Activated CD8-positive, alpha-beta memory T cell treated with anti-CD3 and anti-CD28 coated beads for 1 hour (primary cell): ENCODE measurements at places on chromosomes 4 and X.

DNA sequence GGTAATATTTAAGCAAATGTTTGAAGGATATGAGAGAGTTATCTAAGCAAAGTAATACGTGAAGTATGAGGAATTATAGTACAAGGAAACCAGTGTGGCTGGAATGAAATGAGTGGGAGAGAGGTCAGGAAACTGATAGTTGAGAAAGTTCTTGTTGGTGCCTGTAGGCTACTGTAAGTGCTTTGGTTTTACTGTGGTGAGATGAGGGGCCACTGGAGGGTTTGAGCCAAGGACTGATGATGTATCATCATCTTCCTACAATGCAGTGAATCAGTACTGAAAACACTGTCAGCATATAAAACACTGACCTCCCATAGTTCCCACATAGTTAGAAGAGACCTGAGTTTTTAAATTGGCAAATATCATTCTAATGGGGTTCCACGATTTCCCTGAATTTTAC lies 367.5 kb upstream of the CTSO start:
- no peak for DNase-seq

- no peak for DNase-seq
Measured at GRCh38 chr4:37138789-37139188, 105.8 kb upstream of the NWD2 start.

- no peak for DNase-seq
Measured at GRCh38 chr4:155593793-155594192, 72.9 kb upstream of the GUCY1A1 start.

- DNase-seq, result no peak
Measured at GRCh38 chr4:48212165-48212564, 57.5 kb downstream of the TEC start.

- DNase-seq, result no peak
Measured at GRCh38 chr4:148812101-148812500, 369.9 kb upstream of the NR3C2 start.

GRCh38 chr4:2069161-2069971 lies 10.2 kb downstream of the NAT8L start:
- DNase-seq, result no peak

- no peak for DNase-seq
Measured at GRCh38 chr4:1651609-1652008, 32.5 kb downstream of the FAM53A start.

DNA sequence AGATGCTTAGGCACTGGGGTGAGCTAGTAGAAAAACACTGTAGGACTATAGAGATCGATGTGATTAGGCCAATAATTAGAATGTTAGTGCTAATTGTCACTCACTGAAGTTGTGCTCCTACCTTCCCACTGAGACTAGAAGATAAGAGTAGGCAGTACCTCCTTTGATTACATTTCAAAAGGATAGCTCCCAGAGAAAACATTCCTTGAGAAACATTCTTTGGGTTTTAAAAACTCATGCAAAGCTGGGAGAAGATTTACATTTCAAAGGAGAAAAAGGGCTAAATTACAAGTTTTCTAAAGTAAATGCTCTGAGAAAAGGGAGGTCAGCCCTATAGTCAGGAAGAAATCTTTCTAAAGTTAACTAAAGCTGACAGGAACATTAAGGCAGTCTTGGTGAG lies 860.3 kb upstream of the NDST4 start:
- DNase-seq, result no peak

DNA sequence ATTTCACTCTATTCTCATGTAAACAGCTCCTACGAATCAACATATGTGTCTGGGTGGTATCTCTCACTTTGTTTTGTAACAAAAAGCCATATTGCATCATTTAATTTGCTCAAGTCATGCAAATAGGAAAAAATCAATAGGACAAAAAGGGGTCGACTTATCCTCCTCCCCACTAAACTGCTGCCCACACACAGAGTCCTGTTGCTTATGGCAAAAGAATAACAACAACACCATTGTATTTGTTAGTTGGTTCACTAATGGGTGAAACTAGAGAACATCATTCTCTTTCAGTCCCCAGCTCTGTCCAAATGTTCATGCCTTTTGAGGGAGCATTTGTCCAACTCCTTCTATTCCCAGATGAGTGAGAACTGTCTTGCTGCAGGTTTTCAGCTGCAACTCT lies 2.1 kb downstream of the HHIP start:
- DNase-seq, result no peak

DNA sequence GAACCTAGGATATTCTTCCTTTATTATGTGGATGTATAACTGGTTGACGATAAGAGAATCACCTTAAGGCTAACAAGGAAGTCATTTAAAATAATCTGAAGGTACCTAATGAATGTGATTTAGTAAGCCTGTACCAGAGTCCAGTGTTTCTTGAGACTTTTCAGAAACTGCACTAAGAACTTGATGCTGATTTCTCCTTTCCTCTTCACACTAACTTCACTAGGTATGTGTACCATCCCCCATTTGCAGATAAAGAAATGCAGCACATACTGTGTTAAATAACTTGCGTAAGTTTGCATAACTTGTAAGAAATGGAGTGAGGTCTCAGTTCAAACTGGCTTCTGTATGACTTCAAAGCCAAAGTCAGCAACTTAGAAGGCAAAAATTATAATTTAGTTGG lies 63.3 kb downstream of the ELOVL6 start:
- no peak for DNase-seq

GRCh38 chrX:96682516-96682915 lies 2.1 kb upstream of the DIAPH2 start:
- no peak for DNase-seq

- DNase-seq, result no peak
Measured at GRCh38 chr4:14241574-14241973, 614.0 kb upstream of the BOD1L1 start.

DNA sequence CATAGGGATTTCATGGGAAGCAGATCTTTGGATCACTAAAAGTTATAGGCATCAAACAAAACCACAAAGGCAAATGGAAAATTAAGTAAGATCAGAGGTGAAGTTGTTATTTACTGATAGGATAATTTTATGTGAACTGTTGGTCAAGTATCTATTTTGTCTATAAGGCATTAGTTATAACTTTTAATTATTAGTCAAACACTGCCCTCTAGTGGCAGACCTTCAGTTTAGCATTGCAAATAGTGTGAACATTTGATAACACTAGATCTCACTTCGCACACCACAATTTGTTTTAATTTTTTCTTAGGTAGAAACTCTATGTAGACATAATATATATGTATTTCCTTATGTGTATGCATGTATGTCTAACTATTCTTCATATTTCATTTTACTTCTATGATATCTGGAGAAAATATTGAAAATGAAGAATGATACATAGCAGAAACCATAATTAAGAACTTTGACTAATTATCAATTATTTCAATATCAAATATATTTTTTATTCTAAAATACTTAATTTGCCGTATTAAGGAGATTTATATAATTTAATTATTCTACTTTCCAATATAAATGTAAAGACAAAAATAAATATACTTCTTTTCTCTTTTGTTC lies 214.5 kb upstream of the TACR3 start:
- DNase-seq, result no peak

DNA sequence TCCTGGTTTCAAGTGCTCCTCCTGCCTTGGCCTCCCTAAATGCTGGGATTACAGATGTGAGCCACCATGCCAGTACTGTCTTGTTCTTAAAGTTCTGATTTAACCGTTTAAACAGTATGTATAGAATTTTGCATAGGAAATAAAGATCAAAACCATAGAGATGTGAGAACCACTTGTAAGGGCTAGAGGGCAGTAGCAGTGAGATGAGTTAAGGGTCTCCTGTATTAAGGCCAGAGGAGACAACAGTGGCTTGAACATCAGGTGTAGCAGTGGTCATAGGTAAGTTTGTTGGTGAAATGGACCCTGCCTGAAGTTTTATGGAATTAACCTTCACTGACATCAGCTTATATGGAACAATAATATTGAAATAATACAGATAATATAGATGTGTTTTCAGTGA lies 155.7 kb downstream of the SLC4A4 start:
- DNase-seq, result no peak

GRCh38 chr4:145207934-145208333 lies 27.5 kb upstream of the OTUD4 start:
- no peak for DNase-seq

- no peak for DNase-seq
Measured at GRCh38 chrX:64571011-64571410, 175.8 kb upstream of the MTMR8 start.

GRCh38 chrX:9522378-9523155 lies 57.7 kb downstream of the TBL1X start:
- DNase-seq, result no peak

DNA sequence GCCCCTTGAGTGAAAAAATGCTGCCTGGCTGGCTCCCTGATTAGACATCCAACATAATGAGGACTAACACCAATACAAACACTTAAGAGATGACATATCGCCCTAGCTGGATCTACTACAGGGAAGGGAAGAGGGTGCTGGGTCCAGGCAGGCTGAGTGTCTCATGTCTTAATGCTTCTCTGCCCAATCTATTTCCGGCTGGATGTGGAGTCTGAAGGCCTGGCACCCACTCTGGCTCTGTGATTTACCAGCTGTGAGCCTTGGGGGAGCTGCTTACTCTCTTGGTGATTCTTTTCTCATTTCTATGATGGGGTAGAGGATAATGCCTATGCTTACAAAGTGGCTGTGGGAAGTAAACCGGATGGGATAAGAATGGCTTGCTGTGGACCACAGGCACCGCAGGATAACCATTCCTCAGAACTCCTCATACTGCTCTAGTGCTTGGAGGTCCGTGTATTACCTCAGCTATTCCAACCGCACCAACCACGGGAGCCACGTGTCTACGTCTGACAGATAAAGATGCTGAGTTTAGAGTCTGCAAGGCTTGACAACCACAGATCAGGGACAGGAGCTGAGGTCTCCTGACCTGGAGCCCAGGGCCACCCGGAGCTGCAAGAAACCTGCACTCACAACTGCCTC lies 161.7 kb downstream of the AFAP1 start:
- DNase-seq, result no peak

- DNase-seq, result no peak
Measured at GRCh38 chr4:55407119-55407518, 11.4 kb downstream of the TMEM165 start.

- DNase-seq, result no peak
Measured at GRCh38 chrX:136182414-136182813, 35.1 kb downstream of the FHL1 start.

- no peak for DNase-seq
Measured at GRCh38 chrX:53422861-53423306, at the start of gene RIBC1. Gene RIBC1, plus strand, starts transcription at chrX:53422873. Its CDS starts 3,404 bp downstream, at chrX:53426277.

- DNase-seq, result no peak
Measured at GRCh38 chr4:176611951-176612350, 180.8 kb downstream of the VEGFC start.

DNA sequence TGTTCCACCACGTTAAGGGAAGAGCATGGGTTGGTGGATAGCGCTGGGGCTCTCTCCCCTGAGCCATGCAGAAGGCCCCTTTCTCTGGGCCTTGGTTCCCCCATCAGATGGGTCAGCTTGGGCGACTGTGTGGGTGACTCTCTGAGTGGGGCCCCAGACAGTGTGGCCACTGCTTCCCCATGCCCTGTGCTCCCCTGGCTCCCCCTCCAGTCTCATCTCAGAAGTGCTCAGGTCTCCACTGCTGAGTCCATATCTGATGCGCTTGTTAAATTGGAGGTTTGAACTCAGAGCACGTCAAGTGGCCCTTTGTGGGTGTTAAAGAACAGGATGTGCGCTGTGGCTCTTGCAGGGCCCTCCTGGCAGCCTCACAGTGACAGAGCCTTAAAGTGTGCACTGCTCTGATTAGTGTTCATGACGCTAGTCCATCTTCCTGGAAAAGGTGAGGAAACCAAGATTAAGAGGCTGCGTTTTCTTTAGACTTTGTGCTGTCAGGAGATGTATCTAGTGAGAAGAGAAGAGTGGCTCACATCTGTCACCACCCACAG lies 59.8 kb downstream of the NELFA start:
- DNase-seq, result no peak

DNA sequence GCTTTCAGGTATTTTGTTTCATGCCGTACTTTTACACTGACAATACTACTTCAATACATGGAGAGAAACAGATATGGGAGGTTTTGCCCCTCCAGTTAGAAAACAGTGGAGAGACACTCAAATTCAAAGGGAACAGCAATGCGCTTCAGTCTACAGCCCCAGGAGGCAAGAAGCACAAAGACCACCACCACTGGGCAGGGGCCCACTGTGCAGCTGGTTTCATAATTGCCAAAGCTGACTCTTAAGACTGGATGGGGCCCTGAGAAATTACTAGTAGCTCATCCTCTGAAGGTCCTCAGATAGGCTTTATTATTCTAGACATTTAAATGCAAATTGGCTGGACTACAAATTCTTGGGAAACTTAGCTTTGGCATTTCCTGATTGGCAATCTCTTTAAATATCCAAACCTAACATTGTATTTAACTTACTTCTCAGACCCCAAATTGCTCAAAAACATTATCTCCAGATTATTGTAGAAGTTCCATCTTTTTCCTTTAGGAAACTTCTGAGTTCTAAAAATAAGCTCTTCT lies 85.9 kb upstream of the GPR34 start:
- no peak for DNase-seq

GRCh38 chrX:53362449-53362848 lies 60.0 kb downstream of the SMC1A start:
- DNase-seq, result no peak

DNA sequence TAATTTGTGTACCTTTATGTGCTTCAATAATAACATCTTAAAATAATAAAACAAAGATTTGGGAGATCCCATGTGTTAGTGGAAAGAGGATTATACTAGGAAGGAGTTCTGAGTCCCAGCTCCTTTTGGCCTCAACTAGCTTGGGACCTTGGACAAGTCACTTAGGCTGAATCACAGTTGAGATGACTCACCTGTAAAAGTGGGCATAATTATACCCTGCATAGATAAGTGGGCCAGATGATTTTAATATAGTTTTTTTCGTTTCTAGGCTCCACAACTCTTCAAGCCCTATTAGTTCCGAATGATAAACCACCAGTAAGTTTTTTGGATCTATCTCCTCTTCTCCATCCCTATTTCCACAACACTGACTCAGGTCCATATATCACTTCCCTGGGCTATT lies 131.8 kb downstream of the ENOX2 start:
- DNase-seq, result no peak

DNA sequence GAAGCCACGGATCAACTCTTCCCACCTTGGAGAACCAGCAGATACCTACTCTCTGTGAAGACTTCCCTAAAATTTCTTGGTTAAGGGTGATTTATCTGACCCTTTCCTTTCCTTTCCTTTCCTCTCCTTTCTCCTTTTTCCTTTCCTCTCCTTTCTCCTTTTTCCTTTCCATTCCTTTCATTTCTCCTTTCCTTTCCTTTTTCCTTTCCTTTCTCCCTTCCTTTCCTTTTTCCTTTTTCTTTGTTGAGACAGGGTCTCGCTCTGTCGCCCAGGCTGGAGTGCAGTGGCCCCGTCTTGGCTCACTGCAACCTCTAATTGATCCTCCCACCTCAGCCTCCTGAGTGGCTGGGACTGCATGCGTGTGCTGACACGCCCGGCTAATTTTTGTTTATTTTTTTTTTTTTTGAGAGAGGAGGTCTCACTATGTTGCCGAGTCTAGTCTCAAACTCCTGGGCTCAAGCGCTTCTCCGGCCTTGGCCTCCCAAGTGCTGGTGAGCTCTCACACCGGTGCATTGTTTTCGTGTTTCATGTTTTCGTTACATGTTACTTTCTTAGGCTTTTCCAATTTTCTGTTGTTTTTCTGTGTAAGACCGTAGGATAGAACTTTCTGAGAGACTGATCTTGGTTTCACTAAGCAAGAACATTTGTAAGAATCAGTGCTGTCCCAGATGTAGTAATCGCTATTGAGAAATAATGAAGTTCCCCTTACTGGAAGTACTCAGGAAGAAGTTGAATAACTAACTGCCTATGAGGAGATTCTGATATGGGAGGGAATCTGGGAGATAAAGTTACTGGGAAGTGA lies 2.0 kb downstream of the TMEM165 start:
- DNase-seq, result no peak

- no peak for DNase-seq
Measured at GRCh38 chr4:168797194-168797593, 212.9 kb downstream of the CBR4 start.
